Activated naive CD4-positive, alpha-beta T cell treated with anti-CD3 and anti-CD28 coated beads, Interleukin-2, amount 50 U/mL, for 16 hours (primary cell): ENCODE measurements at places on chromosomes 1 and 21.
A peak's percentile ranks its signal among the peaks of the same experiment; 100 is the strongest.

DNA sequence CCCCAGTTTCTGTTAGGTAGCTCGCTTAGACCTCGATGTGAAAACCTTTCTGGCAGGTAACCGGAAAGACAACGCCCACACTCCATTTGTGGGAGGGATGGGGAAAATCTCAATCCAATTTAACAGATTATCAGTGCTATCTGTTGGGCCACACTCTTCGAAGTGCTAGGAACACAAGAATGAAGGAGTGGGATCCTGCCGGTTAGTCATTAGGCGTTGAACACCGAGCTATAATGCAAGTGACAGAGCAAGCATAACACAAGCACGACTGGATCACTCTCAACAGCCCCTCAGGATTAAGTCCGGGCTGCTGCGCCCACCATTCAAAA, 531 bp downstream of the SNIP1 start:
- DNase-seq: peak; percentile 16

DNA sequence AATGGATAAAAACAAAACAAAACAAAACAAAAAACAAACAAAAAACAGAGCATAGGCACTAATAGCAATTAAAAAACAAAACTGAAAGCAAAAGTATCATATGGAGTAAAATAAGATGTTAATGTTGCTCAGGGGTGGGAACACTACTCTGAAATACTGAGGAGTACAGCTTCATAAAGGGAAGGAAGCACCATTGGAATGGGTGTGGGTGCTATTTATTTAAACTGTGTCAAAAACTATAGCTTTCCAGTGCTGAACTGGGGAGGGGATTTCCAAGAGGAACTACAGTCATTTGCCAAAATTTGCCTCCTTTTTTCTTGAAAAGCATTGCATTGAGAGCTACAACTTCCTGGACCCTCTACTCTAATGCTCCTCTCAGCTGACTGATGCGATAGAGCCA, 40.0 kb downstream of the SPTA1 start:
- no peak for DNase-seq

DNA sequence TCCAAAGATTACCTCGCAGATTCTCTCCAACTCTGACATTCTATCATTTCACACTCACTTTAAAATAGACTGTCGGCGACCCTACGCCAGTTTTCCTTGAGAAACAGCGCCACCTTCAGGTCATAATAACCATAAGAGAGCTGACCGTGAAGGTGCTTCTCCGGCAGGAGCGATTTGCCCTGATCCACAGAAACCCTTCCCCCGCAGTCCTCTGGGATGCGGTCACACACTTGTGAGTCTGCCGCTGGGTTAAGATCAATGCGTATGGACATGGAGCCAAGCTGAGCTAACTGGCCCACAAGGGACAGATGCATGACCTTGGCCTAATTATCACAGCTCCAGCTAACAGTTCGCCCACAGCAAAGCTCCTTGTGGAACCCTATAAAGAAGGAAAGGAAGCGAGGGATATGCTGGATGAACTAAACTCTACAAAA, 32.8 kb upstream of the IFNAR2 start:
- DNase-seq: peak; percentile 44

DNA sequence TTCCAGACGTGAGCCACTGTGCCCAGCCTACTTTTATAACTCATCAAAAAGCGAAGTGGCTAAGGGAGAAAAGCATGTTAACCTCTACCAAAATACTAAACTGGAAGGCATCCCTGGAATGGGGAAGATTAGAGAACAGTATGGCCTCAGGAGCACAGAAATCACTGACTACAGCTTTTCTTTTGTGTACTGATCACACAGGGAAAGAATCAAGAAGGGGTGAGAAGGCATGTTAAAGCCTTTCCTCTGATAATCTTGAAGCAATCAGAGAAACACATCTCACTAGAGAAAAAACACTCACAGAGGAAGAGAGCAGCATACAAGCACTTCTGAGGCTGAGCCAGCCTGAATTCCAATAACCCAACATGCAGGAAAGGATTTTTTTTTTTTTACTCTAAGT, 10.7 kb downstream of the PCAT6 start:
- DNase-seq: no peak

DNA sequence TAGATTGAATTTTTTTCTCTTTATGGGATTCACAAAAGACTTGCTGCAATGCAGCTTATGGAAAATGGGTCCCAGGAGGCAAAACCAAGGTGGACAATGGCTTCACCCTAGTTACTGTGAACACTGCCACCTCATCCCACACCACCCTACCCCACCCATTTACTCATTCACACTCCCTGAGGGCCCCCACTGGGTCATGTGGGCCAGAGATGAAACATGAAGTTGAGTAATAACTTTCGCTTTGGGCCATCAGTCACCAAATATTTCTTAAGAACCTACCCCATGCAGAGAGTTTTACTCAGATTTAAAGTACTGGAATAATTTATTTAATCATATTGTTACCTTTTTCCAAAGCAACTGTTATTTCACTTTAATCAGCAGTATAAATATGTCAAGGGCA, 191.8 kb downstream of the TPR start:
- peak; percentile 13 for DNase-seq

DNA sequence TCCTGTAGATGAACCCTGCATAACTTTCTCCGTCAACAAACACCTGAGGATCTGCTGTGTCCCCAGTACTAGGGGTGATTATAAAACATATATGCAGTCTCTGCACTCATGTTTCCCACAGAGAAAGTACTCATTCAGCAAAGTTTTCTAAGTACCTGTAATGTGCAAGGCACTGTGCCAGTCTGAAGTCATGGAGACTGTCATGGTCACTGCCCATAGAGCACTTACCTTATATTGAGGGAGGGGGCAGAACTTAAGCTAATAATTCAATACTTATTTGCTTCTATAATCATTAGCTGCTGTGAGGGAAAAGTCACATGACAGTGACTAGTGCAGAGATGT, 41.2 kb downstream of the MAP3K21 start:
- DNase-seq: no peak

- no peak for DNase-seq
These were observed 1.1 kb upstream of the RCSD1 start for GRCh38 chr1:167628741-167629515.

GRCh38 chr1:162873671-162874666, 13.0 kb upstream of the CCDC190 start:
- no peak for DNase-seq

DNA sequence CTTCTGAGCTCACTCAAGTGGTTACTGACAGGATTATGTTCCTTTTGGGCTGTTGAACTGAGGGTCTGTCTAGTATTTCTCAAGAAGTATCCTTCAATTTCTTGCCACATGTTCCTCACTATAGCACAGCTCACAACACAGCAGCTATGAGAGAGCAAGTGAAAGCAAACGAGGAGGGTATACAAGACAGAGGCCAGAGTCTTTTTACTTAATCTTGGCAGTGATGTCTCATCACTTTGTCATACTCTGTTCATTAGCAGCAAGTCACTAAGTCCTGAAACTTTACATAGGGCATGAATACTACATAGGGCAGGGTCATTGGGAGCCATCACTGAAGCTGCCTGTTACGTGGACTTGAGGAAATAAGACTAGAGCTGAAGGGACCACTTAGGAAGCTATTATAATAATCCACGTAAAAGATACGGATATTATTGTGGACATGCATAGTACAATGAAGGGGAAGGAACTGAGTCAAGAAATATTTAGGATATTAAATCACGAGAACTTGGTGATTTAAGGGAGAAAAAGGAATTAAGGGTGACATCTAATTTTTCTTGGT, 63.7 kb downstream of the SLC30A7 start:
- no peak for DNase-seq

GRCh38 chr1:88324899-88325298, 359.2 kb upstream of the PKN2 start:
- DNase-seq: no peak

GRCh38 chr1:89687254-89687653, 54.3 kb downstream of the LRRC8C start:
- DNase-seq: no peak

GRCh38 chr1:188988589-188988988, 1489.1 kb downstream of the BRINP3 start:
- DNase-seq: no peak

DNA sequence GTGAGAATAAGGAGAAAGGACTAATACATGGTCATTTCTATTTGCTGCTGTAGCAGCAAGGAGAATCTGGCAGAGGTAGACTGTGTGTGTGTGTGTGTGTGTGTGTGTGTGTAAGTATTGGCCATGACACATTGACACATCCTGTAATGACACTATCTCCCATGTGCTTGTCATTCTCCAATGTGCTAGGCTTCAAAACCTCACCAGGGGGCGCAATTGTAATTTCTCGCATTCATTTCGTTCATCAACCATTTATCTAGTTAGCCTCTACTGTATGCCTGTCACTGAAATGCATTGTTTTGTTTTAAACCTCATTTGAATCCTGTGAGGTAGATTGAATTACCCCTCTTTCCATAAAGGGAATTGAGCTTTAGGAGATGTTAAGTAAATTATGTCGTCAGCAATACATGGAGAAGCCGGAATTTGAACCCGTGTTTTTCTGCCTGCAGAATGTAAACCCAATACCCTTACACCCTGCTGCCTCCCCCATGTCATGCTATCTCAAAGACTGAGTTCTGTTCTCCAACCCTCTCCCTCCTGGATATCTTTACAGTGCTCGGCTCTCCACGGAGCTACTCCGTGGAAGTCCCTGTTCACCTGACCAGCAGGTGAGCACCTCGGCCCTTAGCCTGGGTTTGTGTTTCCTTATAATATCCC, 100.8 kb downstream of the UCK2 start:
- DNase-seq: peak; percentile 37

GRCh38 chr1:207218512-207219362, 102.7 kb upstream of the CD55 start:
- DNase-seq: no peak

DNA sequence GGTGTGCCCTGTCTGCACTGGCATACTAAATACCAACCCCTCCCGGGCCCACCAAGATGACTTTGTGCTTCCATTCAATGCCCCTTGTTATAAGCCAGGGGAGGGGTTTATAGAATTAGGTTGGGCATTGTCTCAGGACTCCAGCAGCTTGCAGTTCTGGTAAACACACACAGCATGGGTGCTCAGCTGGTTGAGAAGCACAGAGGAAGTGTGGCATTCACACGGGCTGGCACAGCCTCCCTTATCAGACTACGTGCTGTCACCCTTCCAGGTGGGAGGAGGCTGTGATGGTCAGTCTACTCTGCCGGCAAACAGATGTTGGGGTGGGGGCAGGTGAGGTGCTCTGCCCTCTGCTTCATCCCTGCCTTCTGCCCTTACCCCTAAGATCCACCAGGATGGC, 15.0 kb upstream of the SLC6A17 start:
- DNase-seq: no peak

DNA sequence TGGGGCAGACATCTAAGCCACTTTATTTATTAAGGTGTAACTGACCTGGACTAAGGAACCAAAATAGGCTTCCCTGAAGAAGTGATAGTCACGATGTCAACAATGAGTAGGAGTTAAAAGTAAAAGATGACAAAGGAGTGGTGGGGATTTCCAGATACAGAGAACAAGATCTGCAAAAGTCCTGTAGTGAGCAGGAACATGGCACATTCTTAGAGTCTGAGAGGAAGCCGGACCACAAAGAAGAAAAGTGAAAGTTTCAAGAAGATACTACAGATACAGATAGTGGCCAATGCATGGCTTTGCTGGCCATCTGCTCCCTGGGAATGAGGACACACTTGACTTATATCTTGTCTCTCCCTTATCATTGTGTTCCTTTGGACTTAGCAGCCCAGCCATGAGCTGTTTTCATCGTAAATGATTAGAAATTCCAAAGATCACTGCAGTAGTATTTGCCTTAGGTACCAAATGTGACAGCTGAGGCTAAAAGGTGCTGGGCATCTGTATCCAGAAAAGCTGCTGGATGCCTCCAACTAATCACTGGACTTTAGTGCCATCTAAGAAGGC, 302.4 kb upstream of the NR5A2 start:
- no peak for DNase-seq

DNA sequence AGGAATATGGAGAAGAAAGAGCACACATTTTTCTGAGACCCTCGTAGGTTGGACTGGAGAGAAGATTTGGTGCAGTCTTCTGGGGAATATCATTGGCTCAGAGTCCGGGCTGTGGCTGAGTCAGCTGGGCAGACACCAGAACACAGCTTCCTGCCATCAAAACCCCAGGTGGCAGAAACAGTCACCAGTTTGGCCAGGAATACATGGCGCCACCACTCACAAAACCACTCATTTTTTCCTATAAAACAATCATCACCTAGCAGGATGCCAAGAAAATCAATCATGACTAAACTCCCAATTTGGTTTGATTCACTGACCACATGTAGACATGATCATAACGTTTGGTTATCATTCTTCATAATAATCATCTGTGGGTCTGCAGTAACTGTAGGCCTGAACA, 178.1 kb upstream of the PBX1 start:
- DNase-seq: no peak

DNA sequence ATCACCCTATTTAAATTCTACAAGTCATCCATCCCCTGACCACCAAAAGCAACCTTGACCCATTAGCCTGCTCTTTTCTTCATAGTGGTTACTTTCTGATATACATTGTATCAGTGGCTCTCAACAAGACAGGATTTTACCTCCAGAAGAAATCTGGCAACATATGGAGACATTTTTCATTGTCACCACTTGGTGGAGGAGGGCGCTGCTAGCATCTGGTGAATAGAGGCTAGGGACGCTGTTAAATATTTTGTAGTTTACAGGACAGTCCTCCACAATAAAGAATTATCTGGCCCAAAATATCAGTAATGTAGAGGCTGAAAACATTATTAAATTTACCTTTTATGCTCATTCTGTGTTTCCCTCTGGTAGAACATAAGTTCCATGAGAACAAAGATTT, 6.1 kb downstream of the HSPA13 start:
- no peak for DNase-seq

- DNase-seq: no peak
These were observed 20.5 kb downstream of the FCRL4 start for GRCh38 chr1:157577420-157577819.

DNA sequence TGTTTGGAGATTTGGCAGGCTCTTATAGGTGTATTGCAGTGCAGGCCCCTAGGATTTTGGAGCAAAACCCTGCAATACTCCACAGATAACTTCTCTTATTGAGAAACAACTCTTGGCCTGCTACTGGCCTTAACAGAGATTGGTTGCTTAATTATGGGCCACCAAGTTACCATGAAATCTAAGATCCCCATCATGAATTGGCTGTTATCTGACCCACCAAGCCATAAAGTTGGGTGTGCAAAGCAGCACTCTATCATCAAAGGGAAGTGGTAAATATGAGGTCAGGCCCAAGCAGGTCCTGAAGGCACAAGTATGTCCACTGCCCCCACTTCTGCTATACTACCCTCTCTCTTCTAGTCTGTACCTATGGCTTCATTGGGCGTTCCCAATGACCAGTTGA, 130.0 kb upstream of the TNFSF4 start:
- no peak for DNase-seq

DNA sequence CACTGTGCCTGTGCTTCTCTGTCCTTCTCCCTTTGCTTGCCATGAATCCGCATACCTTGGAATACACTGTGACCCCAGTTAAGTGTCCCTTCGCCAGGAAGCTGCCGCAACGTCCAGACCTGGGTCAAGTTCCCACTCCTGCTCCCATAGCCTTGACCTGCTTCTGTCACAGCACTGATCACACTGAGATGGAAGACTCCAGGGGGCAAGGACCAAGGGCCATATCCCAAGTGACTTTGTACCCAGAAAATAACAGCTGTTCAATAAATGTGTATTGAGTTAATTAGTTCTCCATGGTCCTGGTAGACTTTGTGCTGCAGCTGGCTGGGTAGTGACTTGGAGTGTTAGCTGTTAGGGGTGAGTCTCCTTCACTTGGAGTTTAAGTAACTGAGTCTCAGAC, 25.8 kb downstream of the SLC5A9 start:
- DNase-seq: no peak
